ENCODE measurements at places on chromosomes 7 and 10.

DNA sequence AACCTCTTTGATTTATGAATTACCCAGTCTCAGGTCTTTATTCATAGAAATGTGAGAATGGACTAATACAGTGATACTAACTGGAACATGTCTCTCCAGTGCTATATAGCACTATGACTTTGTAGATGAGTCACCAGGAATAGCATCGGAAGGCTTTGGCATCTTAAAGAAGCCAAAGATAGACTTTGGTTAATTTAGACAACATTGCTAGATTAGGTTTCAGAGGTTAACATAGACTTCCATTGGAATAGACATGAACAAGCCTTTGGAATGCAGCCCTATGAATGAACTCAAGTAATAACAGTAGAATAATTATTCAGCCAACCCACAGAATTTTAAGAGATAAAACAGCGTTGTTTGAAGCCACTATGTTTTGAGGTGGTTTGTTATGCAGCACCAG, 169.2 kb downstream of the HGF start:
- peak; percentile 90 for DNase-seq

DNA sequence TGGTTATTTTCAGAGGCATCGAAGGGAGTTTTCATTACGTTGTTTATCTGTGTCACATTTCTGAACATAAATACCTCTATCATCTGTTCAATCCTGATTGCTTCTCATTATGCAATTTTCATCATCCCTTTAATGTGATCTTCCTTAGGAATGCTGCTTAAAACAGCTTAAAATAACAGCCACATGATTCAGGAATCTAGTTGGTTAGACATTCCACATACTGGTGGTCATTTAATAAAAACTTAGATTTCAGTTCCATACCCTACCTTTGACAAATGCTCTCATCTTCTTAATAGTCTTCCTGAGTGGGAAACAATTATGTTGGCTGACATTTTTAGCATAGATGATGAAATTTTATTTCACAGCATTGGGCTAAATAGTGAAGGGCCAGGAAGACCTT, 191.3 kb upstream of the CDCA7L start:
- DNase-seq, result peak; percentile 51

GRCh38 chr10:116287906-116288501, 15.0 kb upstream of the GFRA1 start:
- DNase-seq, result peak; percentile 70

DNA sequence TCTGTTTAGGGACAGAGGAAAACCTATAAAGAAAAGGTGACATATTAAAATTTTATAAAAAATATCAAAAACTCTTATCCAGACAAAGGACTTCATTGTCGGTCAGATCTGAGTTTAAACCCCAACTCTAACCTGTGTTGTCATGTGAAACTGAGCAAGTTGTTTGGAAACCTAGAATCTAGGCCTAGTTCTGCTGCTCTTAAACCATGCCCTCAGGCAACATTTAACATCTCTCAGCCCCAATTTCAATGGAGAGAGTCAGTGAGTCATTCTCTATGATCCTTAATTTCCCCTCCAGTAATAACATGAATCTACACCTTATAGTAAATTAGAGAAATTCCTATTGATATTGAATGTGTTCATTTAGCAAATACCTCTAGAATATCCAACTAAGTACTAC, 192.3 kb downstream of the IMMP2L start:
- no peak for DNase-seq

- no peak for DNase-seq
Measured at GRCh38 chr10:116809483-116810119, 39.7 kb upstream of the ENO4 start.

DNA sequence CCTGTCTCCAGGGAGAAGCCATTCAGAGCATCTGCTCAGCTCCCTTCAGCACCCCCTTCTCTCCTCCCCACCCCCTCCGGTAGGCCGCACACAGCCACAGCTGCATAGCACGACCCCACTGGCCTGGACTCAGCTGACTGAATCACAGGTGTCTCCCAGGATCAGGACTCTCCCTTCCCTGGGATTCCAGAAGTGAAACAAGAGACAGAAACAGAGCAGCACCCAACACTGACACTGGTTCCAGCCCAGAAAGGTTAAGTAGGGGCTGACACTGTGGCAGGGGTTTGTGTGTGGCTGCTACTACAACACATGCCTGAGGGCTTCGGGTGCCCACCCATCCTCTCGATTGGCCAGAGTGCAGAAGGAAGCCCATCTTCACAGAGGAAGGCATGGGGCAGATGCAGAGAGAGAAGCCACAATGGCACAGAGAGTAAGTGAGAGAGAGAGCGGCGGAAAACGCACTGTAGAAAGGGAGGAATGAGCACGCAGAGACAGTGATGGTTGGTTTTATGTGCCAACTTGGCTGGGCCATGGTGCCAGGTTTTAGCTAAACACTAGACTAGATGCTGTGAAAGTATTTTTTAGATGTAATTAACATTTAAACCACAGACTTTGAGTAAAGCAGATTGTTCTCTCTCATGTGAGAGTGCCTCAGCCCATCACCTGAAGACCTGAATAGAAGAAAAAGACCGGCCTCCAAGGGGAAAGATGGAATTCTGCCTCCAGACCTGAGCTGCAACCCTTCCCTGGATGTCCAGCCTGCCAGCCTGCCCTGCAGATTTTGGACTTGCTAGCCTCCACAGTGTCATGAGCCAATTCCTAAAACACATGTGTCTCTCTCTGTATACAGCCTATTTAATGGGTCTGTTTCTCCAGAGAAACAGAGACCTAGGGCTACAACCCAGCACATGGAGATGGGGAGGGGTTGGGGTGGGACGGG, 107.5 kb downstream of the GRB10 start:
- no peak for DNase-seq

- peak; percentile 25 for DNase-seq
Measured at GRCh38 chr10:29757551-29758297, 123.0 kb upstream of the SVIL start.

DNA sequence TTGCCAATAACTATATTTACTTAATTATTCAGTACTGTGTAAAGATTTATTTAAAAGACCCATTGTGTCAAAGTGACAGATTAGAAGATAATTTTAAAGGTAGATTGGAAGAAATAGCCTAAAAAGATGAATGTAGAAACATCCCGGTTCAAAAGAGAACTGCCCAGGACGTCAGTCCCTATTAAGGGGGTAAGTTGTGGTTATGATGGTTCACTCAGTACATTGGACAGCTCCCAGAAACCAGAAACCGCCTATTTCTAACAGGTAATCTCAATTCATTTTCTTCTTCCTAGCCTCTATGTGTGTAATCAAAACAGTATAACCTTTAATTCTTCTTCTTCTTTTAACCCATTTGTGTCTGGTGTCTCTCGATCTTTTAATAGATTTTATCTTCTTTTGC, 1.5 kb upstream of the FERD3L start:
- peak; percentile 50 for DNase-seq

GRCh38 chr7:141685285-141686023, 16.5 kb downstream of the DENND11 start:
- no peak for DNase-seq

DNA sequence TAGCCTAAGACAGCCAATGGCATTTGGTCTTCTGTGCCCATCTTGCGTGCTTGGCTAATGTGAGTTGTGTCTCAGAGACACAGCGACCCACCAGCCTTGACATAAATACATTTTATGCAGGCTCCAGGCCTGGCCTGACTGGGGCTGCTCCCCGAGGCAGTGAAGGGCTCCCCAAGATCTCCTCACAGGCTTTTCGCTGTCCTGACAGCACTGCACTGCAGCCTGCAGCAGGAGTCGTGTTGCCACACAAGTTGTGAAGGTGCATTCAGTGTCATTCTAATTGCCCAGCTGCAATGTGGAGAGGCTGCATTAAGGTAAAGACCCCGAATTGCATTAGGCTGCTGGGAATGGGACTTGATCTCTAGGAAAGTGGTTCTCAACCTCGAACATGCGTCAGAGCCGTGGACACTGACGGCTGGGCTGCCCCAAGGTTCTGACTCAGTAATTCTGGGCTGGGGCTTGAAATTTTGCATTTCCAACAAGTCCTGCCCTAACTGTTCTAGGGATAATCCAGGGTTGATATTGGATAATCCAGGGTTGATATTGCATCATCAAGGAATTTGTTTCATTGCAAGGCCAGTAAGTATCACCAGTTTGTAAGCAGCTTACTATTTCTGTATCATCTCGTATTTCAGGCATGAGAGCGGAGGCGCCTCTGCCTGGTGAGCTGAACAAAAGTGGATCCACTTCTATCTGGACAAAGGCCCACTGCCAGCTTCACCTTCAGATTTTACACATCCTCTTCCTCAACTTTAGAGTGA, 108.7 kb upstream of the INSIG1 start:
- peak; percentile 68 for DNase-seq

- no peak for DNase-seq
Measured at GRCh38 chr7:30681331-30681797, 892 bp downstream of the CRHR2 start.

DNA sequence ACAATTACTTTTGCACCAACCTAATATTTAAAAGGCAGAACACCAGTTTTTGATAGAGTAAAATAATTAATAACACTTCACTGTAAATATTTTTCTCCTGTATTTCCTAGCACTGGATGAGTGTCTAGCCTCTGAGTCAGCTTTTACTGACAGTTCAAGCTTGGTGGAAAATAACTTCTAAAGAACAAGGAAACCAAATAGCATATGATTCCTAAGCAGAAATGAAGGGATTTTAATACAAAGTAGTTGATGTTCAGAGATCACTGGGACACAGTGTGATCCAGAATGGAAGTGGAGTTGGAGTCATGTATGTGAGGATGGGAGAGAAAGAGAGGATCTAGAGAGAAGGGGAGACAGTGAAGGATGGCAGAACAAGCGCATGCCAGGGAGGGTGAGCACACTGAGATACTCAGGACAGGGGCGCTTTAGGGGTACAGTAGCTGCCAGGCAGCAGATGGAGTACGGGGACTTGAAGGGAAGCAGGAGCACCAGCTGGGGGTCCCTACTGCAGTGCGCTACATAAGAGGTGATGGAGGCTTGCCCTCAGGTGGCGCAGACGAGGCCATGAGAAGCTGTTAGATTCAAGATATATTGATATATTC, 117.9 kb upstream of the KLF6 start:
- peak; percentile 46 for DNase-seq

- no peak for DNase-seq
Measured at GRCh38 chr7:99929730-99930053, 272 bp upstream of the GJC3 start.

GRCh38 chr7:155753446-155753965, 58.8 kb downstream of the SHH start:
- DNase-seq, result no peak

GRCh38 chr10:13882119-13882711, 295.4 kb downstream of the PRPF18 start:
- peak; percentile 98 for DNase-seq

- no peak for DNase-seq
Measured at GRCh38 chr7:69591805-69592204, 6.5 kb upstream of the AUTS2 start.

DNA sequence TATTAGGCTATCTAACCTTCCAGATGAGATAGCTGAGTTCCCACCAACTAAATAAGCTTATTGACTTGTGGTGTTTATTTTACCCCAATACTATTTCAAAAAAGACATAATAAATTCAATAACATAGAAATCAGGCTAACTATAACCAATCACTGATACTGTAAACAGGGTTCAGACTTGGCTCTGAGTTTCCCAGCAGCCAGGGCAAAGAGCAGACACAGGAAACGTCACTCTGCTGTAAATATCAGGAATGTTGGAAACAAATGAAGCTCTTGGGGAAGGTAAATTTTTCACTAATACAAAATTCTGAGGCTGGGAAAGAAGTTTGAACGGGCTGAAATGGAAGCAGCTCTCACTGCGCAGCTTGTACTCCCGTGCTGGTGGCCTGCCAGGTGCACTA, 114.6 kb downstream of the GALNT11 start:
- DNase-seq, result no peak

DNA sequence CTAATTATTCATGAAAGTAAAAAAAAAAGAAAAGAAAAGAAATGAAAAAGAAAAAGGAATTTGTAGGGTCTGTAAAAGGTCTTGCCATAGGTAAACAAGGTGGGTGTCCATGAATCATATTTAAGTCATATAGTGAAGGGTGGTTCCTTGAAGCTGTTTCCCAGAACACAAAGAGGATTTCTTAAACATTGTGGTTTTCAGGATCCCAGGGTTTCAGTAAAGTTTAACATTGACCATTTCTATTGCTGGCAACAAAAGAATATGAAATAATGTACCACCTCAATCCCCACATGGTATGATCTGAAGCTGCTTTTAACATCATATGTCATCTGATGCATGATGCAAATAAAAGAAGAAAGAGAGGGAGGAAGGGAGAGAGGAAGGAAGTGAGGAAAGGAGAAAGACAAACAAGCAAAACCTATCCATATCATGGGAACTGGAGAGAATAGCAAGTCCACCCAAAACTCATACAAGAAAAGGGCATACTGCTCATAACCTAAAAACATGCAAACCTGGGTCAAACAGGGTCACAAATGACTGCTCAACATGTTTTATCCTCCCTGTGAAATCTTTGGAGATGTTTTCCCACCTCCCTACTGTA, 663.5 kb downstream of the SORCS1 start:
- no peak for DNase-seq

DNA sequence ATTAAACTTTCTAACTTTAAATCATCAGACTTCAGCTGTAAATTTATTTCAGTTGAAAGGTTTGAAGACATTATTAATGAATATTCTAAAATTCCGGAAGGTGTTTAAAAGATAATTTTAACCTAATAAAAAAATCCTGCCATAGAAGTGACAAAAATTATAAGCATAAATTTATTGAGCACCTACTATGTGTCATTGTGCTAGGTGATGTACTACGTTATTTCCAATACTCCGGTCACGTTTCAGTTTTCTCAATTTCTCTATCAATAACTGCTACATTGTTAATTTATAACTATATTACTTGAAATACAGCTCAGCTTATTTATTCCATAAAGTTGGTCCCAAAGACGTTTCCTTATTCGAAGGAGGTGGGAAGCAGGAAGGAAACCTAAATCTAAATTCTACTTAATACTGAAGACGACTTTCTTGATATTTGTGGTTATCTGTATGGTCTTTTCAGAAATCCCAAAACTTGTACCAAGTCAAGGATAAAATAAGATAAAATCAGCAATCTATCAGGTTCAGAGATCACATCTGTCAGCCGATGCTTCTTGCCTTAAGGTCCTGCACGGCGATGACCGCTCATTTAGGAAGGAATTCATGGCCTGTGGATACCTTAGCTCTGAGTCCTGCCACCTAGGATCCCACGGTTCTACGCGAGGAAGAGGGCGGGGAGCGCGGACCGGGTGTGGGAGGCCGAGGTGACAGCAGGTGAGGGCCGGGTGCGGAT, 1.2 kb upstream of the ZEB1 start:
- no peak for DNase-seq

GRCh38 chr7:145105561-145105960, 269.7 kb upstream of the TPK1 start:
- DNase-seq, result no peak

- DNase-seq, result no peak
Measured at GRCh38 chr7:39304668-39305405, 261.4 kb upstream of the YAE1 start.

GRCh38 chr10:61542596-61542995, 89.4 kb upstream of the TMEM26 start:
- DNase-seq, result no peak

GRCh38 chr7:127532736-127533135, 52.7 kb downstream of the GCC1 start:
- no peak for DNase-seq

GRCh38 chr10:78765726-78766335, 302.9 kb upstream of the ZMIZ1 start:
- DNase-seq, result no peak

GRCh38 chr7:143289421-143289820, 1.3 kb downstream of the CASP2 start:
- no peak for DNase-seq

GRCh38 chr7:70319057-70319456, 720.8 kb downstream of the AUTS2 start:
- no peak for DNase-seq

- peak; percentile 59 for DNase-seq
Measured at GRCh38 chr7:44565097-44565794, 8.5 kb downstream of the DDX56 start.

- peak; percentile 69 for DNase-seq
Measured at GRCh38 chr7:106679153-106679931, 18.4 kb upstream of the CCDC71L start.

Data from fibroblast of the aortic adventitia (primary cell).